Liver (tissue), 10 donors: ENCODE measurements at places on chromosomes 2 and 18.

DNA sequence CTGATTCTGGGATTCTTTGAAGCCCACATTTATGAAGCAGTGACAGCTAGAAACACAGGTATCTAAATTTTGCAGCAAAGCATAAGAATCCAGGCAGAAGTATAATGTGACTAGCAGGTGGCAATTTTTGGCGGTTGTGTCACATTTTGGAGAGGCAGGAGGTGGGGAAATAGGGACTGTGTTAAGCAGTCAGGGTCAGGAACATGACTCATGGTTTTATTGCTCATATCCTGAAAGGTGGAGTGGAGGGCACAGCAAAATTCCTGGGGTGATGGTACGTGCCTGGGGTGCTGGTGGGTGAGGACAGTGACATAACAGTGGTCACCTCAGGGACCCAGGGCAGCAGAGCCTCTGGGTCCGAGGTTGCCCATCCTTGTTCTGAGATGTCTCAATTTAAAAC lies 63.5 kb upstream of the TTN start:
- no peak for DNase-seq

DNA sequence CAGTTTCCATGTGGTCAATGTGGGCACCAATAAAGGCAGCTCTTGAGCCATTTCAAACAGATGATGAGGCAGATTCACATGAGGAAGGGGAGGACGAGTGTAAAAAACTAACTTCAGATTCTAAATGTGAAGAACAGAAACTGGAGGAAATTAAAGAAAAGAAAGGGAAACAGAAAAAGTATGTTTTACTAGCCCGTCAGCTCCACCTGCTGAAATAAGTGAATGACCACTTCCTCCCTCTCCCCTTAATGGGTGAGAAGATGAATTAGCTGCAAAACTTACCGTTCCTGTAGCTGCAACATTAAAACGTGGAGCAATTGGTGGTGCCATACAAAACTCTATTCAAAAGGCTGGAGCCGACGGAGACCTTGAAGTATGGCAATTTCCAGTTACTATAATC lies 203.5 kb downstream of the UXS1 start:
- DNase-seq = no peak

GRCh38 chr18:23087352-23087751 lies 47.9 kb upstream of the CABLES1 start:
- no peak for DNase-seq

DNA sequence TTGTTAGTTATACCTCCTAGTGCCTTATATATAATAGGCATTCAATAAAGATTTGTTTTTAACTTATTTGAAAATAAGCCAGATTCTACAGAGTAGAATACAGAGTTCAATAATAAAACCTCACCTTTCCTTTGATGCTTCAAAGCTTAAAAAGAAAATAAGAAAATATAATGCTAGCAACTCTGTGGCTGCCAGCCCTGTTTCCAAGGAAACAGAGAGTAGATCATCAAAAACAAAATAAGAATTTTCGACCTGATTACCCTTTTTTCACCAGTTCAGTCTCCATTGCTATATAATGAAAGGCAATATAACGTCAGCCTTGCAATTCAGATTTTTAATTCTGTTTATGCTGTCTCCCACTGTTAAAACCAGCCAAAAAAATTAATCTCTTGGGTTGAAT lies 8.9 kb upstream of the PGAP1 start:
- no peak for DNase-seq

GRCh38 chr18:40485318-40485717 lies 1469.7 kb upstream of the PIK3C3 start:
- DNase-seq = no peak

DNA sequence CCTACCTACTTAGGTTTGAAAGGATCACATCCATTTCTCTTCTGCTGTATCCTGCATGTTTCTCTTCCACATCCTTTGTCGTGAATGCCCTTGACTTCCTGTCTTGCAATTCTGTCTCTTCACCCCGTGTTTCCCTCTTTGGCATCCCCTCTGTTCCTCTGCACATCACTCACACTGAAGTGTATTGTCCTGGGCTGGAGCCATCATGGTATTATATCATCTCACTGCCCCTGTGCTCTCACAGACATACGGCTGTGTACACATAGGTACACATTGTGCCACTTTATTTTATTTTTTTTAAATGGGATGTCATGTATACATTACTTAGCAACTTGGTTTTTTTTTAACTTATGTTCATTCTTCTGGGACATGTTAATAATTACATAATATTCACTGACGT lies 291.6 kb downstream of the ALPK2 start:
- DNase-seq = no peak
